ENCODE measurements at places on chromosomes 4 and X. TPM values are rescaled to one million over a fixed set of nuclear protein-coding genes. Genes with fewer than 3 reads are reported as not detected.

SMIM20 gene
- 13.1 TPM for total RNA-seq

- no peak for DNase-seq
These were observed 60.5 kb upstream of the IL15 start for GRCh38 chr4:141575884-141576283.

- peak; percentile 38 for DNase-seq
These were observed 9.4 kb downstream of the UVSSA start for GRCh38 chr4:1356181-1356998.

CSAG3 gene
- not detected for total RNA-seq

GRCh38 chrX:98795636-98796035 lies 1614.4 kb downstream of the PCDH19 start:
- DNase-seq = no peak

RAB28 gene
- 9.4 TPM for total RNA-seq

DNA sequence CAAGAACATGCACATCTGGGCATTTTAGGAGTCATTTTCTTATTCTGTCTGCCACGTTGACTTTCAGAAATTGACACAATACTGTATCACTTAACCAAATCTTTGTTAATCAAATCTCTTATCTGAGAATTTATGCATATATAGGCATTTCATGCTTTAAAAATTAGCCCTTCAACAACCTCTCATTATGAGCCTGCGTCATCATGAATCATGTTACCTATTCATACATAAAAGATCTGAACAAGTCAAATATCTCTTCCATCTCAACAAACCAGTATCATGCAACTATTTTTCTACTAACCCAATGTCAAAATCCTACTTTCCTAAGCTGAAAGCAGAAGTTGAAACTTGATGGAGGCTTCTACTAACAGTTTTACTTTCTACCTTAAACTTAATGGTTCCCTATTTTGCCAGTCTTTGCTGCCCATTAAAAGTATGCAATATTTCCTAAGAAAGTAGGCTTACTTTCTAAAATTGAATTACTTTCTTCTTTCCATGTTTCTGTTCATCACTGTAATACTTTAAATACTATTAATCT lies 1.8 kb downstream of the ADAM29 start:
- DNase-seq = no peak

GRCh38 chr4:143282211-143282707 lies 54.4 kb upstream of the GAB1 start:
- DNase-seq = no peak

ELMOD2 gene
- total RNA-seq = 11.5 TPM

DNA sequence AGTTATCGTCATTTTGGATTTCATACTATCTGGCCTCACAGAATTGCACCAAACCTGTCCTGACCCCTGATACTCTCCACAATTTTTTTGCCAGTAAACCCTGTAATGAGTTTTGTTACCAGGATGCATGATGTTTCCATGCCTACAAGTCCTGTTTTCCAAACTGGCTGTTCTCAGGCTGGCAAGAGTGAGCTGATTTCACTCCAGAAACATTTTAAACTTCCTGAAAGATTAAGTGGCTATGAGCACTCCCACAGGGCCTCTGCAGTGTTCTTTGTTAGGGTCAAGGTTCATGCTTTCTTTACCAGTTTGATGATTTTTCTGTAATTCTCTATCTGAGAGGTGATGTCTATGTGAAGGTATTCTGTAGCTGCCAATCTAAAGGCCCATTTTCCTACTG lies 31.7 kb upstream of the PDLIM3 start:
- peak; percentile 95 for DNase-seq

ARHGEF38 gene
- total RNA-seq = not detected

GRCh38 chrX:12950851-12951594 lies 23.9 kb upstream of the TMSB4X start:
- peak; percentile 64 for DNase-seq

DNA sequence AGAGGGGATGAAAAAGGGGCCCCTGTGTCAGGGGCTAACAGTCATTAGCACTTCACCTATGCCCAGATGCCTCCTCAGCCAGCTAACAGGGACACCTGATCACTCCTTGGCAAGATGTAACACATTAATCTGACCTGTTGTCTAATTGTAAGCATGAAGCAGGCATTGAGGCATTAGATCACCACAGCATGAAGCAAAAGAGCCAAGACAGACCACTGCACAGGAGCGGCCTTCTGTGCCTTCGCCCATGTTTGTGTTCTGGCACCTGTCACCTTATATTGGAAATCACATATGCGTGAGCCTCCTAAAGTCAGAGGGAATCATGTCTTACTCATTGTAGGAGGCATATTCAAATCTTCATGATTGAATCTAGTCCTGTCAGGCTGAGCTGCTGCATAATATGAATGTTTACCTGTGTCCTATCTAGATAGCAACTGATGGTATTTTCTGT lies 48.4 kb downstream of the PTTG2 start:
- DNase-seq = no peak

GRCh38 chr4:47427935-47428334 lies 35.6 kb downstream of the COMMD8 start:
- DNase-seq = no peak

GRCh38 chr4:91838181-91838861 lies 465.4 kb upstream of the GRID2 start:
- DNase-seq = no peak

- DNase-seq = peak; percentile 75
These were observed at the start of gene CTSO for GRCh38 chr4:155953151-155954117. CTSO (minus strand) TSS chr4:155953866; CDS start chr4:155953847, 19 bp downstream.

ZCCHC18 gene
- total RNA-seq = 3.3 TPM

NAA11 gene
- total RNA-seq = not detected

XAGE1A gene
- total RNA-seq = not detected

HSFX4 gene
- total RNA-seq = not detected

DNA sequence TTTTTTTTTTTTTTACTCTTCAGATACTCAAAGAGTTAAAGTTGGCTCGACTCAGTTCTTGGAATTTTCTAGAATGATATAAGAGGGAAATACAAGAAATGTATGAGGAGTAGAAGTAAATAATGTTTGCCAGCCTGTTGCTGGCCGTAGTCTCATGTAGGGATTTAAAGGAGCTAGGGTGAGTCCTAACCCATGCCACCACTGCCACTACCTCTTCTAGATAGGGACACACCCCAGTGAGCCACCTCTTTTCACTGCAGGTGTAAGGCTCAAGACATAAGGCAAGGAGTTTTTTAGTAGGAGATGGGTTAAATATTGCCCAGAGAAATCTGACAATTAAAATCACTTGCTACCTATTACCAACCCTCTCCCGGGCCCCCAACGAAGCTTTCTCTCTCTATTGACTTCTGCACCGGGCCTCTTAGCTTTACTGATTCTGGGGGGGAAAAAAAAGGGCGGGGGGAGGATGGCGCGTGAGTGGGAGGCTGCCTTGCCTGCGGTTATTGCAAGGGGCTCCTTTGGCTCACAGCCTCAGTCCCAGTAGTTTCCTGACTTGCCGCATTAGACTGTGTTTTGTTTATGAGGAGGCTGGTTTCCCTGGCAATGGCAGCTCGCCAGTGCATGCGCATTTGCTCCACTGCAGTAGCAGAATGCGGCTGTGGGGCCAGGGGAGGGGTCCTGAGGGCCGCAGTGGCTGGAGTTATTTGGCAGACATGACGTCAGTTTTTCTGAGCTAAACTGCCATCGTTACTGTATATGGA lies 3.0 kb downstream of the LINC00632 start:
- peak; percentile 60 for DNase-seq

DNA sequence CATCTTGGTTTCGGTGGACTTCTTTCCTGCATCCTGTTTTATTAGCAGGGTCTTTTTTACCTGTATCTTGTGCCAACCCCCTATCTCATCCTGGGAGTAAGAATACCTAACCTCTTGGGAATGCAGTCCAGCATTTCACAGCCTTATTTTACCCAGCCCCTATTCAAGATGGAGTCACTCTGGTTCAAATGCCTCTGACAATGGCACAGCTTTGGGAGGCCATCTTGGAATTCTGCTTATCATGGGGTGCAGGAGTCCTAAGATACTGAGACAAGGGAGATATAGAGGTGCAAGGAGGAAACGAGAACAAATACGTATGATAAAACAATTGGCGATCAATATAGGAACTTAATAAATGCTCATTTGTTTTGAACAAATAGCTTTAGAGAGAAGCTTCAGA lies 1682.2 kb upstream of the AGA start:
- no peak for DNase-seq

DNA sequence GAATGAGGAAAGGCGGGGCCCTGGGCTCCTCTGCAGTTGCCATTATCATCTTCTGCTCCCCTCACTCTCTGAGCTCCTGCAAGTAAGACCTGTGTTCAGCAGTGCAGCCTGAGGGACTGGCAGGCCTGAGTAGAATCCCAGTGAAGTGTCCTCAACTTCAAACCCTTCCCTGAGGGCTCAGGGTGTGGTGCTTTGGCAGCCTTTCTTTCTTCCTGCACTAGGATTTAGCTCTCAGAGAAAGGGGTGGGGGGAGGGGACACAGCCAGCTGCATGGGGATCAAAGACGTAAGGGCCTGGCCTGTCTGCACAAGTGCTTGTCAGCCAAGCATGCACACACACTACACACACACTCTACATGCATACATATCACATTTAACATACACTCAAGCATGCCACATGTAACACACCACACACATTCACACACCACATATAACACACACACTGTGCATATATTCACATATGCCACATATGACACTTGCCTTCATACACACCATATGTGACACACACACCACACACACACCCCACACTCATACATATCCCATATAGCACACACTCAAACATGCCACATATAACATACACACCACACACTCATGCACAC lies 223.4 kb upstream of the RPL34 start:
- DNase-seq = no peak

NIPAL1 gene
- total RNA-seq = 0.39 TPM

GPR173 gene
- total RNA-seq = 0.90 TPM

FHDC1 gene
- 0.51 TPM for total RNA-seq

DNA sequence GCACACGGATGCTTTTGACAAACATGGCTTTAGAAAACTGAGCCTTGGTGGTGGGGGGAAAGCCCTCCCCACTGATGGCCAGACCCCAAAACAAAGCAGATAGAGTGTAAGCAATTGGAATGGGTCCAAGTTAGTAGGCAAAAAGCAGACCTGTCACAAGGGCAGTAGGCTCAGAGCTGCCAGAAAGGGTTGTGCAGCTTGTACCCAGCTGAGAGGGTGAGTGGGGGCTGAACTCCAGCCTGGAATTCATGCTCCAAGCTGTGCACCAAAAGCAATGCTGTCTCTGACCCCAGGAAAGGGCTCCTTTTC lies 101.1 kb upstream of the TEX13D start:
- DNase-seq = no peak

DNA sequence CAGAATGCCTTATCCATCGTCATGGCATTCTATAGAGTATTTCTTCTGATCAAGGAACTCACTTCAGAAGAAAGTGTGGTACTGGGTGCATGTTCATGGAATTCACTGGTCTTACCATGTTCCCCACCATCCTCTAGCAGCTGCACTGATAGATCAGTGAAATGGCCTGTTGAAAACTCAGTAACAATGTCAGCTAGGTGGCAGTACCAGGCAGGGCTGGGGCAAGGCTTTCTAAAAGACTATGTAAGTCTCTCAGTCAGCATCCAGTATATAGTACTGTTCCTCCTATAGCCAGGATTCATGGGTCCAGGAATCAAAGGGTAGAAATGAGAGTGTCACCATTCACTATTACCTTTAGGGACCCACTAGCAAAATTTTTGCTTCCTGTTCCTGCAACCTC lies 15.8 kb upstream of the LDB2 start:
- peak; percentile 58 for DNase-seq

DNA sequence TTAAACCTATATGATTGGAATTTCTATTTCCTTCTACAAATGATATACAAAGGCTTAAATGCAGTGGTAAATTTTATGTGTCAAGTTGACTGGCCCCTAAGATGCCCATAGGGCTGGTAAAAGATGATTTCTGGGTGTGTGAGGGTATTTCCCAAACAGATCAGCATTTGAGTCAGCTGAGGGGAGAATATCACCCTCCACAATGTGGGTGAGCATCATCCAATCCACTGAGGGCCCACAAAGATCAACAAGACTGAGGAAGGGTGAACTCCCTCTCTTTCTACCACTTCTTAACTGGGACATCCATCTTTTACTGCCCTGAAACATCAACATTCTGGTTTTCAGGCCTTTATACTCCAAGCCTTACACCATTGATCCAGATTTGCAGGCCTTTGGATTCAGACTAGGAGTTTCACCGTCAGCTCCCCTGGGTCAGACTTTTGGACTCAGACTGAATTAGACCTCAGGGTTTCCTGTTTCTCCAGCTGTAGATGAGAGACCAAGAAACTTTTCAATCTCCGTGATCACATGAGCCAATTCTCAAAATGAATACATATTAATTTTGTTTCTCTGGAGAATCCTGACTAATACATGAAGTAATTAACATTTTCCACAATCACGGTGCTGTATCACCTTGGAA lies 1020.7 kb upstream of the SLIT2 start:
- no peak for DNase-seq

- DNase-seq = no peak
These were observed 2.1 kb upstream of the DIAPH2 start for GRCh38 chrX:96682516-96682915.

- no peak for DNase-seq
These were observed 33.6 kb upstream of the HGFAC start for GRCh38 chr4:3407930-3408792.

GRCh38 chr4:151895671-151896070 lies 134.9 kb upstream of the GATB start:
- no peak for DNase-seq

GRCh38 chrX:12975991-12976558 lies 1.2 kb downstream of the TMSB4X start:
- DNase-seq = peak; percentile 35

EPHA5 gene
- not detected for total RNA-seq

- no peak for DNase-seq
These were observed 196.8 kb upstream of the FSTL5 start for GRCh38 chr4:162360369-162361149.

FGFBP2 gene
- not detected for total RNA-seq

KIF4A gene
- total RNA-seq = 4.3 TPM

PFKFB1 gene
- total RNA-seq = 0.13 TPM

DNA sequence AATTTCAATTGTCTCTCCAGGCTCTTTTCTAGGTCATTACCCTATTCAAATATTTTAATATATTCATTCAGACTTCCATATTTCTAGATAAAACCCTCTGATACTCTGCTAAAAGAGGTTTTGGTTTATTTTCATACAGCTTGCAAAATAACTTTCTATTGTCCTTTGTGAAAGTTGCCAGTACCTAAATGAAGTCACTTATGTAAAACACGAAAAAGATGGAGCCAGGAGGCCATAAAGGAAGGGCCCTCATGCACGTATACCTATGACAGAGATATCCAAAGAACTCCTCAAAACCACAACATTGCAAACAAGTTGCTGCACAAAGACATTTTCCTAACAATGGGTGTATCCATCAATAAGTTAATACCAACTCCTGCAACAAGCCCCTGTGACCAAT lies 25.7 kb upstream of the ELOVL6 start:
- no peak for DNase-seq

DNA sequence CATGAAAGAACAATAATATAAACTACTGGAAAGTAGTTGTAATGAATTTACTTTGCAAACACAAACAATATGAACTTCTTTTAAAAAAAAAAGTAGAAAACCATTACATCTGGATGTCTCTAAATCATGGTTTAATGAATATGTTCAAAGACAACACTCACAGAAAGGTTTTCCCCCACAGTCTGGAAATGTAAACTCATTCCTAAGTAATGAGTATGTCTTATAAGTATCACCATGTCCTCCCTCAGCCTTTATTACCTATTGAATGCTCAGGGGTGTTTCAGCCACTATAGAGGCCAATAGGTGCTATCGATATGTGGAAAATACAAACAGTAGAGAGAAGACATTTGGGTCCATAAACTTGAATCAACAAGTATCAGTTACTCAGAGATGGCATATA lies 186.7 kb downstream of the PALLD start:
- no peak for DNase-seq

GRCh38 chrX:69741721-69742120 lies 125.8 kb downstream of the EDA start:
- DNase-seq = no peak

- DNase-seq = no peak
These were observed 21.1 kb downstream of the FHIP1A start for GRCh38 chr4:151429957-151430570.
